ENCODE measurements at places on chromosomes 7 and 10.

DNA sequence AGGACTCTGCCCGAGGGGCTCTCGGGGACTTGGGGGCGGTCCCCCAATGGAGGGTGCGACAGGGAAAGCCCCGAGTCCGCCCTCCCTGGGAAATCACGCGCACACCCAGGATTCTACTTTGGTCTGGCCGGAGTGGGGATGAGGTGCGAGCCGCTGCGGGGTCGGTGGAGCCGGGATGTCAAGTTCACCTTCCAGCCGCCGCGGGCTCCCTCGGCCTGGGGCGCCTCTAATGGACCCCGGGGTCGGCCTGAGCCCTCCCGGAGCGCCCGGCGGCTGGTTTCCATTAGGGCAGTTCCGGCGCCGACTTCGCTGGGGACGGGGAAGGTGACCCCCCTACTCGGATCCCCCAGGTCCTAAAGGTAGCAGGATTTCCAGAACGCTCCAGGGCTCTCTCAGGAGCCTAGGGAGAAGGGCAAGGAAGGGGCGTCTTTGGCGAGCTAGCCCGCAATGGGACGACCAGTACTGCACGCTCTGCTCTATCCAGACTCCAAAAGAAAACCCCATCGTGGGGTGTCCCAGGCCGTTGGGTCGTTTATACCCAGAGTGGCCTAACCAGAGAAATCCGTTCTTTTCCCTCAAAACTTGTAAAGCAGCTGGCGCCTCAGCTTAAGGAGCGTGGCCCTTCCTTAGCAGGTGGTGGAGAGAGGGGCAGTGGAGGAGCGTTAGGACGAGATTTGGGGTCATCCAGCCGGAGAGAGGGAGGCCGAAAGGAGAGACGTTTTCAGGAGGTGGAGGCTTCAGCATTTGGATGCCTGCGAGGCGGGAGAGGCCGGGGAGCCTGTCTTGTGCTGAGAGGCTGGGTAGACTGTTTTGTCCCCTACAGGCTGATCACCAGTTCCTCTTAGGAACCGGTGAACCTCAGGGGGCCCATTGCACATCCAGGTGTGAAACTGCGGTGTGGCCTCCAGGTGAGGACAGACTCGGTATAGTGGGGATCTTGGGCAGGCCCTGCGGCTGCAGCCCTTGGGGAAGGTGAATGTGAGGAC is 860 bp upstream of the WDR86 start:
- DNase-seq = no peak

GRCh38 chr7:39587393-39587792 is 21.2 kb downstream of the YAE1 start:
- no peak for DNase-seq

GRCh38 chr7:157553256-157553655 is 216.5 kb downstream of the DNAJB6 start:
- no peak for DNase-seq

- DNase-seq = no peak
Observed at GRCh38 chr10:59055045-59055444, 121.4 kb upstream of the PHYHIPL start.

GRCh38 chr10:47207281-47207615 is 92.7 kb upstream of the GDF10 start:
- no peak for DNase-seq

GRCh38 chr7:77571801-77572200 is 34.7 kb downstream of the PTPN12 start:
- no peak for DNase-seq

GRCh38 chr10:30502266-30503060 is 68.5 kb downstream of the MAP3K8 start:
- DNase-seq = no peak

DNA sequence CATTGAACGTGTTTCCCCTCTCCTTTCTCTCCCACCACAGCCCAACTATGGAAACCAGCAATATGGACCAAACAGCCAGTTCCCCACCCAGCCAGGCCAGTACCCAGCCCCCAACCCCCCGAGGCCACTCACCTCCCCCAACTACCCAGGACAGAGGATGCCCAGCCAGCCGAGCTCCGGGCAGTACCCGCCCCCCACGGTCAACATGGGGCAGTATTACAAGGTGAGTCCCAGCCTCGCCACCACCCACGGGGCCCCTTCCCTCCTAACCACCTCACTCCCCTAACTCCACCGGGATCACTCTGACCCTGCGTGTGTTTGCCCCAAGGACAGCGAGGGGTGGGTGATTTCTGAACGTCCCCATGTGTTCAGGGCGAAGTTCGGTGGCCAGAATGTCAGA is 50.8 kb upstream of the PPIF start:
- DNase-seq = no peak

GRCh38 chr10:5570979-5571810 is 46.4 kb downstream of the CALML3 start:
- no peak for DNase-seq

DNA sequence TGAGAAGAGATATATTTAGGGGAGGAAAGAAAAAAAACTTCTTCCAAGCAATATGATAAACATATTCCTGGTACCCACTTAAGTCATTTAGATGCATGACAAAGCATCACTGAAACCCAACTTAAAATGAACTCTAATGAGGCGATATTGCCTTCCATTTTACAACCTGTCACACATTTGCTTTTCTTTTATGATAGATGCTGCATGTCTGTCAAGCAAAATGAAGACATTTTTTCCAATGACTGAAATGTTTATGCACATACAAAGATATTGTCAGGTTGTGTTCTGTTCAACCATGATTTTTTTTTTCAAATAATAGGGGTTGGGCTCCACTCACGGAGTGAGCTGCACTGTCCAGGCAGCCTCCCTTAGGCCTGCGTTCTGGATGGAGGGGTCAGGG is 894.4 kb downstream of the SORCS3 start:
- no peak for DNase-seq

DNA sequence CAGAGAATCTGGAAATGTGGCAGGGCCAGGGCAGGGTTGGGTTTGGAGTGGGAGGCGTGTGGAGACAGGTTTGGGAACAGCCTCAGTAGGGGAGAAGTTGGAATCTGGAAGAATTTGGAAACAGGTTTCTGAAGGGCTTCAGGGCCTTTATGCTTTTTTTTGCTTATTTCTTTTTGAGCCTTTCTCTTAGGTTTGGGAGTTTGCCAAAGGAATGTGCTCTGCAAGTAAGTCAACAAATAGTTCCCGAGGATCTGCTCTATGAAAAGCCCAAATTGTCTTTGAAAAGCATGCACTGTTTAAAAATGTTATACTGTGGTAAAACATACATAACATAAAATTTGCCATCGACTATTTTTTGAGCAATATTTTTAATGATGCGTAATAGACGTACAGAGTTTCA is 86.7 kb upstream of the ADRB1 start:
- DNase-seq = no peak

- DNase-seq = no peak
Observed at GRCh38 chr7:98705626-98706025, 88.5 kb downstream of the NPTX2 start.

DNA sequence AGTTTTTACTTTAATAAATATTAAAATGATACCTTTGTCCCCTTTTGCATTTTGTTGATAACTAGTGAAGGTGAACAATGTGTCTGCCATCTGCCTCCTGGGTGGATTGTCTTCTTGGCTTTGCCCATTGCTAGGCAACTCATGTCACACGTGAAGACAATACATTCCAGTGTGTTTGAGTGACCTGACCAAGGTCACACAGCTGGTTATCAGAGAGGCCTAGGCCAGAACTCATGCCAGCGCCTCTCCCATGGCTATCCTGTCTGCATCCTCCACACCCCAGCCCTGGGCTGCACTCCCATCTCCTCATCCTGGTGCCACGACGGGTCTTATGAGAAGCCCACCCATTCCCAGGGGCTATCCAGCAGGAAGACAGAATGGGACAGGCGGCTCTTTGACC is 108.7 kb downstream of the PLCE1 start:
- DNase-seq = no peak

DNA sequence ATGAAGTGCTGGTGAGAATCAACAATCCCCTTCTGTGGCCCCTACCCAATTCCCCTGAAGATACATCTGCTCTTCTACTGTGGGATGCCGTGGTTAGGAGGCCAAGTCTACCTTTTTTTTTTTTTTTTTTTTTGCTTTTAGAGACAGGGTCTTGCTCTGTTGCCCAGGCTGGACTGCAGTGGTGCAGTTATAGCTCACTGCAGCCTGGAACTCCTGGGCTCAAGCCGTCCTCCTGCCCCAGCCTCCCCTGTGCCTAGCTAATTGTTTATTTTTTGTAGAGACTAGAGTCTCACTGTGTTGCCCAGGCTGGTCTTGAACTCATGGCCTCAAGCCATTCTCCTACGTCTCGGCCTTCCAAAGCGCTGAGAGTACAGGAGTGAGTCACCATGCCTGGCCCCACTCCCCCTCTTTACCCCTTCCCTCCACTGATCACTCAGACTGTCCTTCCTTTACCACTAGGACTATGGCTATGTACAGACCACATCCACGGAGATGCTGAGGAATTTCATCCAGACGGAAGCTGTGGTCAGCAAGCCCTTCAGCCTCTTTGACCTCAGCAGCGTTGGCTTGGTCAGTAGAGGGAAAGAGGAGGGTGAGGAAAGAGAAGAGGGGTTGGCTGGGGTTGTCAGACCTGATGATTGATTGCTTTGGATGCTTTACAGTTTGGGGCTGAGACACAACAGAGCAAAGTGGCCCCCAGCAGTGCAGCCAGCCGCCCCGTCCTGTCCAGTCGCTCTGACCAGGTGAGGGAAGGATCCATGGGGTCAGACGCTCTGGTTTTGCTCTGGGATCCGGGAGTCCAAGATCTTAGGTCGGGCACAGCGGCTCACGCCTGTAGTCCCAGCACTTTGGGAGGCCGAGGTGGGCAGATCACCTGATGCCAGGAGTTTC is 1.8 kb downstream of the AP4M1 start:
- no peak for DNase-seq

DNA sequence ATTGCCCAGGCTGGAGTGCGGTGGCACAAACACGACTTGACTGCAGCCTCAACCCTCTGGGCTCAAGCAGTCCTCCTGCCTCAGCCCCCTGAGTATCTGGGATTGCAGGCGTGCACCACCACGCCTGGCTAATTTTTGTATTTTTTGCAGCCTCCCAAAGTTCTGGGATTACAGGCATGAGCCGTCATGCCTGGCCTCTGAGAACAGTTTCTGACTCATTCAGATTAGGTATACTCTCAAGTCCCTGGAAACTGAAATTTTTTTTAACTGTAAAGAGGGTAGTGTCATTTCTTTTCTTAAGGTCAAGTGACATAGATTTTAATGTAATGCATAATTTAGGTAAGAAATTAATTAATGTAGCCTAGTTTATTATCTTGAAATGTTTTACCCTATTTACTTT is 104.7 kb downstream of the SEPTIN7 start:
- no peak for DNase-seq

- no peak for DNase-seq
Observed at GRCh38 chr10:3401491-3401938, 228.9 kb upstream of the PITRM1 start.

GRCh38 chr7:101927802-101928201 is 110.4 kb downstream of the CUX1 start:
- no peak for DNase-seq

- no peak for DNase-seq
Observed at GRCh38 chr7:142874409-142874808, 11.1 kb downstream of the TRPV6 start.

DNA sequence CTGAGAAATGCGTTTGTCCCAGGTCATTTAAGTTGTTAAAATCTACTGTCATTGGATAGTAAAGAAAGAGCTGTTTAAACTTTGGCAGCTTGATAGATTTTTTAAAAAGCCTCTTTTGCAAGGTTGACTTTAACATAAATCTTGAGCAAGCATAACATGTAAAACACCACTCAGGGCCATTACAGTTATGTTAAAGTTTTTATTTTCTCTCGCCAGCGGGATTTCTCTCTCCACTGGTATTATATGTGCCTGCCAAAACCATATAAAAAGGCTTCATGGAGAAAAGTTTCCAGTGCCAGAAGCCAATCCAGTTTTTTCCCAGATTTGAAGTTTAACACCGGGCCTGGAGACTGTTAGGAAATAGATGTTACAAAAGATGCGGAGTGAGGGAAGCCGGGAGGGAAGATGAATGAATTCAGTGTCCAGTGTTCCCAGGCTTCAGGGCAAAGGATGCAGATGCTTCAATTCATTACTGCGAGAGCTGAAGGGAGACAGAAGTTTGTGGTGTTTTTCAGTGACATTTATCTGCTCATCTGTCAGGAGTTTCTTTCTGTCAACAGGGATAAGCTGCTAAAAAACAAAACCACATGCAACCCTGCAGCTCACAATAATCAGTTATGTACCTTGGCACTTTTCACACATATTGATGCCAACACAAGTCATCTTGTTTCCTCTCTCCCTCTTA is 155.5 kb downstream of the SPAG6 start:
- no peak for DNase-seq

DNA sequence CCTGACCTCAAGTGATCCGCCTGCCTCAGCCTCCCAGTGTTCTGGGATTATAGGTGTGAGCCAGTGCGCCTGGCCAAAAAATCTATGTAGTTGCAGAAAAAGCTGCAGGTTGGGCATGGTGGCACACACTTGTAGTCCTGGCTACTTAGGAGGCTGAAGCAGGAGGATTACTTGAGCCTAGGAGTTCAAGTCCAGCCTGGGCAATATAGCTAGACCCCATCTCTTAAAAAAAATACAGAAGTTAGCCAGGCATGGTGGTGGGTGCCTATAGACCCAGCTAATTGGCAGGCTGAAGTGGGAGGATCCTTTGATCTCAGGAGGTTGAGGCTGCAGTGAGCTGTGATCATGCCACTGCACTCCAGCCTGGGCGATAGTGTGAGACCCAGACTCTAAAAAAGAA is 24.8 kb upstream of the CAMK1D start:
- no peak for DNase-seq

DNA sequence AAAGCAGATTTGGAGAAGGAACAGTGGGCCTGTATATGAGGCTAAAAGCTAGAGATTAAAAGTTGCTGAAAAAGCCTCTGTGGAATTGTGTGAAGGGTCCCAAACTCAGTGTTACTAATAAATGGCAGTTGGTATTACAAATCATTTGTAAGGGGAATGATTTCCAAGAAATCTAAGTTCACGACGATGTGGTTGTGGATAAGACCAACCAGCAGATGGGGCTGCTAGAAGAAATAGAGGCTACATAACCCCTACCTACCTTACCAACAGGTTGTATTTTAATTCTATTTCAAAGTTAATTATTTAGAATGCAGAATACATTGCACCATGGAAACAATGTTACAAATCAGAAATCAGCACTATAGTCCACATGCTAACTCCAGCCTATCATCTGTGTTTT is 377.1 kb downstream of the HPSE2 start:
- DNase-seq = no peak
